Left ventricle myocardium superior (tissue), 1 donor: ENCODE measurements at places on chromosomes 7 and 10.
A peak's percentile ranks its signal among the peaks of the same experiment; 100 is the strongest.

GRCh38 chr10:122931088-122931906 lies 20.9 kb downstream of the FAM24A start:
- DNase-seq = no peak

DNA sequence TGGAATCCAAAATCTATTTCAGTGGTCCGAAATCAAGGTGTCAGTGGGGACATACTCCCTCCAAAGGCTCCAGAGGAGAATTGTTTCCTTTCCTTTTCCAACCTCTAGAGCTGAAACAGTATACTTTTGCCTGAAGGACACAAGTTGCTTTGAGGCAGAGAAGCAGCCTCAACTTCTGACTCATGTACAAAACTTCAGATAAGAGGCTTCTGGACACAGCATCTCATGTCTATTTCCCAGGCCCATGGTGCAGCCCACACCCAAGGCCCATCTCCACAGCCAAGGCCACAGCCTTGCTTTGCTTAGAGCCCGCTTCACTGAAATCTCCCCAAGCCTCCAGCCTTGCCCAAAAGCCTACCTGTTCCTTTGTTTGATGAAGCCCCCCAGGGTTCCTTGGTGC lies 68.9 kb downstream of the ZNF467 start:
- DNase-seq = no peak

GRCh38 chr7:115475761-115476385 lies 554.0 kb downstream of the MDFIC start:
- DNase-seq = peak; percentile 28

GRCh38 chr10:110691139-110691538 lies 47.0 kb downstream of the RBM20 start:
- DNase-seq = no peak

- peak; percentile 63 for DNase-seq
Measured at GRCh38 chr10:12042409-12042796, 206 bp downstream of the UPF2 start.

- no peak for DNase-seq
Measured at GRCh38 chr7:50555594-50556140, 9.5 kb downstream of the DDC start.

GRCh38 chr7:101747879-101748345 lies 69.5 kb upstream of the CUX1 start:
- no peak for DNase-seq

DNA sequence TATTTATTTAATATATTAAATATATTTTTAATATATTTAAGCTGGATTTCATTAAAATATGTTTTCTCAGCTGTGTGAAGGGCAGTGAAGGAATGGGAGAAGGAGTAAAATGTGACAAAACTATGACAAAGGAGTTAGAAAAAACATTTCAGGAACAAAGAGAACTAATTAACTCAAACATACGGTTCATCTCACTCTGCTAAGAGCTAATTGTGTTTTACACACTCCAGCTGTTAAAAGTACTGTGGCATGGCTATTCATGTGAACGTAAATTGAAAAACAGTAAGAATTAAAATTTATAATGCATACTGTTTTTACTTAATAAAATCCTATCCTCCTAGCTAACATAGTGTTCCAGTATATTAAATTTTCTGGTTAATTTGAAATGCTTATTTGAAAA lies 262.5 kb upstream of the GNAI1 start:
- DNase-seq = no peak

GRCh38 chr7:13998866-13999265 lies 9.4 kb upstream of the ETV1 start:
- DNase-seq = no peak

GRCh38 chr7:30683306-30683705 lies 1.1 kb upstream of the CRHR2 start:
- no peak for DNase-seq

DNA sequence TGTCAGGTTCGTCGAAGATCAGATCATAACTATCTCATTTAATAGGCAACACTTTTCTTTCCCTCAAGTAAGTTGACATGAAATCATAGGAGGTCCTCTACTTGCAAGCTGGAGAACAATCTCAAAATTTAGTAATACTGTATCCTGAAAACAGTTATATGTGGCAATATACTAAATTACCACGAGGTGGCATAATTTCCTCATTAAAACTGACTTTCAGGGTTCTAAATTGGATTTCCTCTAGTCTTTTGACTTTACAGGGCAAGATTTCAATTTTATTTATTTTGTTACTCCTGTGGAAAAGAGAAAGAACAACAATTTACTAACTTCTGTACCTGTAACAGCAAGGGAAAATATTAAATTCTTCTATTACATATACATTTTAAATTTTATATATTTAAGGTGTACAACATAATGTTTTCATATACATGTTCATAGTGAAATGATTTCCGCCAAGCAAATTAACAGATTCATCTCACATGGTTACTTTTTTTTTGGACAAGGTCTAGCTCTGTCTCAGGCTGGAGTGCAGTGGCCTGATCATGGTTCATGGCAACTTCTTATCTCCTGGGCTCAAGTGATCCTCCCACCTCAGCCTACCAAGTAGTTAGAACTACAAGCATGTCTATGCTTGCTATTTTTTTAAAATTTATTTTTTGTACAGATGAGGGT lies 53.4 kb upstream of the CYP2C18 start:
- no peak for DNase-seq

- no peak for DNase-seq
Measured at GRCh38 chr10:119153661-119154060, 11.9 kb downstream of the SFXN4 start.

GRCh38 chr10:10685566-10685965 lies 332.1 kb upstream of the CELF2 start:
- DNase-seq = no peak

GRCh38 chr7:44384586-44385433 lies 59.4 kb upstream of the CAMK2B start:
- no peak for DNase-seq

DNA sequence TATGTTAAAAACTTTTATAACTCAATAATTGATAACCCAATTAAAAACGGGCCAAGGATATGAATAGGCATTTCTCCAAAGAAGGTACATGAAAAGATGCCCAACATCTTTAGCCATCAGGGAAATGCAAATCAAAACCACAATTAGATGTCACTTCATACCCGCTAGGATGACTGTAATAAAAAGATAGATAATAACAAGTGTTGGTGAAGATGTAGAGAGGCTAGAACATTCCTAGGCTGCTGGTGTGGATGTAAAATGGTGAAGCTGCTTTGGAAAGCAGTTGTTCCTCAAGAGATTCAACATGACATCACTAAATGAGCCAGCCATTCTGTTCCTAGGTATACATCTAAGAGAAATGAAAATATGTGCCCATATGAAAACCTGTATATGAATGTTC lies 35.6 kb downstream of the CAMK1D start:
- no peak for DNase-seq

- DNase-seq = no peak
Measured at GRCh38 chr7:135562720-135563119, 5.0 kb downstream of the NUP205 start.

DNA sequence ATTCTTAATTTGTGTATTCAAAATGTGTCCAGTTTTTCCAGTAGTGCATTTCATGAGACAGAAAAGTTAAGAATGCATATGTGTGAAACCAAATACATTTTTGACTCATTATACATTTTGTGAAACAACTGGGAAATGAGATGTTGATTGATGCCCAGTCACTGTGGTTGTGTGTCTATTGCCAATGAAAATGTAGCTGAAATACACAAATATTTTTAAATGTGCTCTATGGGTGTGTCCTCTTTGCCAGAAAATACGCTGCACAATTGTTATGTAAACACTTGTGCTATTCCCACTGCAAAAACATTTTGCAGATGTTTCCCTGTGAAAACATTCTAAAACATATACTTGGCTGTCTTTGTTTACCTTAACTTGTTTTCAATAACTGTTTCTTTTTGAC lies 395.2 kb downstream of the TFEC start:
- no peak for DNase-seq

- DNase-seq = no peak
Measured at GRCh38 chr10:132055616-132056015, 10.1 kb upstream of the JAKMIP3 start.

GRCh38 chr7:28440055-28440601 lies 27.8 kb downstream of the CREB5 start:
- DNase-seq = no peak

DNA sequence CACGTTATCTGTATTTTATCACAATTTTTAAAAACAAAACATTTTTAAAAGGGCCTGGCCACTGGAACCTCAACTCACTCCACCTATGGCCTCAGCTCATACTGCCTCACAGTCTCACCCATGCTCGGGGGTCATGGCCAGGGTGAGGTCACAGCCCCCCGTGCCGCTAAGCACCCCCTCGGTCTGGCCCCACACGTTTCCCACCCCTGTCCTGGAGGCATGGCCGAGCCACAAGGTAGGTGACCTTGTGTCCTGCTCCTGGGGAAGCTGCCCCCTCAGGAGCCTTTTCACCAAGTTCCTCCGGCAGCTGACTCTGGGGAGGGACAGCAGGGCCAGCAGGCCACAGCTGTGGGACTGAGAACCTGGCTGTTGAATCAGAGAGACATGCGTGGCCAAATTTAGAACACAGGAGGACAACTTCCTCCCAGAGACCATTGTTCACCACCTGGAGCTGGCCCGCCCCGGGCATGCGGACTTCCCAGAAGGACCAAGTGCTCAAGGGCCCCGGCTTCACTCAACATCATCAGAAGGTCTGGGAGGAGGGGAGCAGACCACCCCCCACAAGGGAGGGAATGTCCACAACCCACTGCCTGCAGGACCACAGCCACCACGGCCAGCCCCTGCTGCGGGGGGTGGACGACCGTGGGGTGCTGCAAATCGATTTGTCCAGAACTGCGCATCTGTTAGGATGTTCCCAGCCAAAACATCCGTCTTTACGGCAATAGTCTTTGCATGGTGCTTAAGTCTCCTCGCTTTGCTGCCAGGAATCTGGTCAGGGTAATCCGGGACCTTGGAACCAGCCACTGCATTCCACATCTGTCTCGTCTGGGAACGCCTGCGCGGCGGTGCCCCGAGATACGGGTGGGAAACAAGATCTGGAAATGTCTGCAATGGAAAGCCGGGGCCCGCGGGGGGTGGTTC lies 48.6 kb upstream of the PDGFA start:
- peak; percentile 68 for DNase-seq

- DNase-seq = peak; percentile 57
Measured at GRCh38 chr7:101924171-101924570, 106.7 kb downstream of the CUX1 start.

DNA sequence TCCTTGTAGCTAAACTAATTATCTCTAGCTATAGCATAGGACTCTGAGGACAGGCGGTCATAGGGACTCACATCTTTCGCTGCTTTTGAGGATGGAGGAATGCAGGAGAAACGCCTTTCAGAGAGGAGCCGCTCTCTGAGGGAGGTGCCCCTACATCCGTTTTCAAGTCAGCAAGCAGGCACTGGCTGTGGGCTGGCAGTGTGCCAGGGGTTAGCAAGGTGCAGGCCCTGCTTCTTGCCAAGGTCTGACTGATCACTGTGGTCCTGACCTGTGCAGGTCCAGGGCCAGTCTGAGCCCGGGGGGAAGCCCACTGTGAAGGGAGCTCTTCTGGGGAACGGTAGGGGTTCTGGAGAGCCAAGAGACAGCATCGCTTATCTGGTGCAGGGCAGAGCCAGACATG lies 89.4 kb downstream of the SH3PXD2A start:
- peak; percentile 72 for DNase-seq

DNA sequence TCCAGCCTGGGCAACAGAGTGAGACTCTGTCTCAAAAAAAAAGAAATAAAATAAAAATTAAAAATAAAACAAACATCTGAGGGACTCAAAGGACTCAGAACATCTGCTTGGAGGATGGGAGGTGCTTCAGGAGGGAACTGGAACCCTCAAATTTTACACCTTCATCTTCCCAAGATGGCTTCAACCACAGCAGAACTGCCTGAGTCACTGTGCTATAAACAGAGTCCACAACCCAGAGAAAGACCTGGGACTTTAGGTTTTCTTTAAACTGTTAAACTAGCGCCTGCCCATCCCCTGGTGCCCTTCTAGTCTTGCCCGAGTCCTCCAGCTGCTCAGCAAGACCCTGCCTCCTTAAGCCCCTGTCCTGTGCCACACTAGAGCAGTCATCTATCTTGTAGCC lies 40.8 kb downstream of the RGS10 start:
- DNase-seq = no peak

GRCh38 chr10:17386616-17387075 lies 67.7 kb downstream of the ST8SIA6 start:
- DNase-seq = peak; percentile 44

DNA sequence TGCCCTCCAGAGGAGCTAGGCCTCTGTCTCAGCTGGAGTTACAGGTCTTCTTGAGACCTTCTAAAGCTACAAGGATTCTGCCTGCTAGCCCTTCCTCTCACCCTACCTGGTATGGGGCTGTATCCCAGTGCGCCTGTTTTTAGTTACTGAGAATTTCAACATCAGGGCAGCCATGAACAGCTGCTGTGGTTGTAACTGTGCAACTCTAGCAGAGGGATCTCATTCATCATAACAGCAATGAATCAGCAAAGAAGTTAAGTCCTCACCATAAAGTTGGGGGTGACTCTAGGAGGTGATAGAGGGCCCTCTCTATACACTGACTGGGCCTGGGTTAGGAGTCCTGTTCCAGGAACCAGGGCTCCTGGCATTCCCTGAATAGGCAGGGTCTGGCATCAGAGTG lies 14.0 kb upstream of the CDH23 start:
- DNase-seq = no peak

- DNase-seq = no peak
Measured at GRCh38 chr10:120666308-120666707, 184.9 kb upstream of the WDR11 start.

- no peak for DNase-seq
Measured at GRCh38 chr7:115267503-115267902, 345.6 kb downstream of the MDFIC start.

GRCh38 chr7:105337529-105337928 lies 51.2 kb downstream of the SRPK2 start:
- DNase-seq = no peak

GRCh38 chr7:139118805-139119485 lies 9.4 kb upstream of the ZC3HAV1 start:
- DNase-seq = no peak

DNA sequence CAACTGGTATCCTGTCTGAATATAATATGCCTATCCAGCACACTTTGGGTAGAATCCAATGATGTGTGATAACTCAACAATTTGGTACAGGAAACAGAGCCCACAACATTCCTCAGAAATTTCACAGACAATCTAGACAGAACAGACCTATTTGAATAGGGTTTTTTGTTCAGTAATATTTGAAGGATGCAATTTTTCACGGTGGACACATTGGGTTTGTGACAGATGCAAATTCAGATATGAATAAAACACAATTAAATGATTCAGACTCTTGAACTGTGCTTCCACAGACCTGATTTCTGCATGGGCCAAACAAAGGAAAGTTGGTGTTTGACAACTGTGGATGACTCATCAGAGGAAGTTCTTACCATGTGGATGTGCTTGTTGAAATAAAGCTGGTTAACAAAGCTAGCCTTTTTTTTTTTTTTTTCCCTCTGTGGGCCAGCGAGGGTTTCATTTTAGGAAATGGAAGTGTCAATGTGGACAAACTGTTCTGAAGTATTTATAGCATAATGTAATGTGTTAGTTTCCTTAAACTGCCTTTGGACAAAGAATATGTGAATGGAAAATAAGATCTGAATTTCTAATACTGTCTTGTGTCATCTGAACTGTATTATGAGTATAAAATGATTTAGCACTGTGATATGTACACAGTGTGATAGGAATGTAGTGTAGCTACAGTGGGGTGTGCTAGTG lies 43.2 kb upstream of the FAM133B start:
- DNase-seq = no peak
